HT-29 (cell line): ENCODE measurements at places on chromosomes 13 and 19.

DNA sequence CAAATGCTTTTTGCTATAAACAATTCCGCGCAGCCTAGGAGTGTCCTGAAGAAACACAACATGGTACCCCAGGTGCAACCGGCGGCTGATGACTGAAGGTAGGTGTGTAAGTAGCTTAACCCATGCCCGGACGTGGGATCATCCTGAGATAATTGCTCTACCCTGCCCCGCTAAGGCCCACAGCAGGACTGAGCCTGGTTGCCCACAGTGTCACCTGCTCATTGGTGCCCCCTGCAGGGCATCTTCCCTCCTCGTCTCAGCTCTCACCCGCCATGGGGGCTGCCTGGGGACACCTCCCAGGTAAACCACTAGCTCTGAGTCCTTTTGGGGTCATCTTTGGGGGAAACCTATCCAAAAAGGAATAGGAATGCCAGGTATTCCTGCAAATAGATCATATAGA lies 22.3 kb downstream of the TMEM161A start:
- no peak for DNase-seq

- no peak for DNase-seq
These were observed 17.9 kb upstream of the OR10H5 start for GRCh38 chr19:15769586-15769985.

DNA sequence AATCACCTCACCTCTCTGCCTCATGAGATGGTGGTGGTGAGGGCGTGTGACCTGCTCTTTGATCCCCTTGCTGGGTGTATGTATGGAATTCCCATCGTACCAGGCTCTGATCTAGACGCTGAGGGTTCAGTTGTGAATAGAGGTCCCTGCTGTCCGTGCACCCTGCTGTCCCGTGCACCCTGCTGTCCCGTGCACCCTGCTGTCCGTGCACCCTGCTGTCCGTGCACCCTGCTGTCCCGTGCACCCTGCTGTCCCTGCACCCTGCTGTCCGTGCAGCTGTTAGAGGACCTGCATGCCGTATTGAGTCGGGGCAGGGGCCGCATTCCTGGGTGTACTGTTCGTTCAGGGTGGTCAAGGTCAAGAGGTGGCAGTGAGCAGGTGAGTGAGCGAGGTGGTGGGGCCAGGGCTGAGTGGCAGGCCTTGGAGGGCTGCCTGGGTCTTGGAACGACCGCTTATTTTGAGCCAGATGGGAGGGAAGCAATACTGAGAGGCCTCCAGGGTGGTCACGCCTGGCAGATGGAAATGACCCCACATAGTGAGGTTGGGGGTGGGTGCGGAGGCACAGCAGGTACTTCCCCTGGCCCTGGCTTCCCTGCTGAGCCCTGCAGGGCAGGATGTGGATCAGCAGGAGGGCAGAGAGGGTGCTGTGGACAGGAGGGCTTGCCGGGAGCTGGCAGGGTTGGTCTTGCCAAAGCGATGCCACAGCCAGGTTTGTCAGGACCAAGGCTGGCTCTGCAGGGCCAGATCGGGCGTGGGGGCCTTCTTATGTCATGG lies 4.6 kb upstream of the EPN1 start:
- DNase-seq = no peak

GRCh38 chr19:9126900-9127405 lies at the start of gene OR7G3:
OR7G3 (minus strand) TSS chr19:9126950; CDS start chr19:9126950, 0 bp downstream.
- DNase-seq = no peak

GRCh38 chr19:7340959-7341837 lies 7.5 kb upstream of the ARHGEF18 start:
- DNase-seq = peak; percentile 77

DNA sequence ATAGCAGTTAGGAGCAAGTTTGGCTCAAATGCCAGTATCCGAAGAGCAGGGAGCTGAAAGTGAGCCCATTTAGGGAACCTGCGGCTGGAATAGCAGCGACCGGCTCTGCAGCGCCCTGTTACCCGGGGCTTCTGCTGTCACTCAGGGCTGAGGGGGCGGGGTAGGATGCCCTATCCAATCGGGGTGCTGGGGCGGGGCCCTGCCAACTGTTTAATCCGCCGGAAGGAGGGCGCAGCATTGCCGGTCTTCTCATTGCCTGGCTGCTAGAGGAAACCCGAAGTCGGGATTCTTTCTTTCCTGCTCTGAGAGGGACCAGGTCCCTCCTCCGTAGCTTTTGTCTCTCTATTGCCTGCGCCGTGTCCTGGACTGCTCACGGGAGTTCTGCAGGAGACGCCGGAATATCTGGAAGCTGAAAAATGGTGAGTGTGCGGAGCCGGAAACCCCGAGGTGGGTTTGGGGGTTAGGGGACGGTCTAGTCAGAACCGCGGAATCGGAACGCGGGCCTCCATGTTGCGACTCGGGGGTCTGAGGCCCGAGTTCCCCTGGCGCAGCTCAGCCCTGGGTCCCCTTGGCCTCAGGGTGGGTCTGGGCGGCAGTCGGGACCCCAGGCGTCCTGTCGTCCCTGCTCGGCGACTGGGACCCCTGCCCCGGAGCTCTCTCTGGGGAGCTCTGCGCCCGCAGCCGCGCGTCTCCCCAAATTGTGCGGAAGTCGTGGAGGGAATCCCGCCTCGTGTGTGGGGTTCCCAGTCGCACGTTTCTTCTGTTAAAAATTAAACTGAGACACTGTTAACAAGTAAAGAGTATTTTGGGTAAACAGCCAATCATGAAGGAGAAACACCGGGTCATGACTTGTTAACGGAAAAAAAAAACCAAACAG lies 22.8 kb downstream of the ZNF763 start:
- peak; percentile 89 for DNase-seq

DNA sequence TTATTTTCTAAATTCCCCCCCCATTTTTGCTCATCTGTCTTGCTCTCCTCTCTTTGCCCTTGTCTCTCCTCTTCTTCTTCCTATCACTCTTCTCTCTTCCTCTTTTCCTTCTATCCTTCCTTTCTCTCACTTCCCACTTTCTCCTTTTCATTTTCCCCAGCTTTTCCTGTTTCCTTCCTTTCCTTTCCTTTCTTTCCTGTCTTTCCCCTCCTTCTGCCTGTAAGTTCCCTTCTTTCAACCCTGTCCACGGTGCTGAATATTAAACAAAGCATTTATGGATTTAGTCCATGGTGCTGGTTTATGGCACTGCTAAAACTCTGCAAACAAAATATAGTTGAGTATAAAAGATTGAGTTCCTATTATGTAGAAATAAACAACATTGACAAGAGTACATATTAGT lies 27.6 kb downstream of the SCEL start:
- peak; percentile 53 for DNase-seq

GRCh38 chr19:17209126-17210036 lies 5.8 kb upstream of the USE1 start:
- no peak for DNase-seq

GRCh38 chr13:91136806-91137205 lies 210.7 kb upstream of the MIR17HG start:
- DNase-seq = no peak

GRCh38 chr19:40982594-40983101 lies 8.4 kb upstream of the CYP2B6 start:
- DNase-seq = no peak

DNA sequence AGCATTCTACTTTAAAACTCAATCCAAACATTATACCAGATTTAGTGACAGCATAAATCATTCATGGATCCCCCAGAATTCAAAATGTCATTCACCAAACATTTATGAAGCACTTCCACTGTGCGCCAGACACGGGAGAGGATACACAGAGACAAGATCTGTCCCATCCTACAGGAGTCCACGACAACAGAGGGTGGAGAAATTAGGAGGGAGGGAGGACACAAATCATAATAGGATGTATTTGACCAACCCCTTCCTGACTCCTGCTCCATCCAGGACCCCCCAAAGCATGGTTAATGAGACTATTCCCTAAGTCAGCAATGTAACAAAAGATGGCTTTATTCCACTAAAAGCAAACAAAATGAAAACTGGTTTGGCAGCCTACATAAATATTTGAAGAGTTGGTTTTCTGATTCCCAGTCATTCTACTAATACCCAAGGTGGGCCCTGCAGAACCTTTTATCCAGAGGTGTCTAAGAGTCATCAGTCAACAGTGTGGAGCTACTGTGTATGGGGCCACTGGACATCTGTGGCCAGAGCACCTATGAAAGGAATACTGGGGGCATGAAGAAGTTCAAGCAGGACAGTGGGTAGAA lies 62.8 kb upstream of the DOCK9 start:
- peak; percentile 45 for DNase-seq

GRCh38 chr13:40170982-40171381 lies 495.5 kb downstream of the FOXO1 start:
- DNase-seq = no peak

DNA sequence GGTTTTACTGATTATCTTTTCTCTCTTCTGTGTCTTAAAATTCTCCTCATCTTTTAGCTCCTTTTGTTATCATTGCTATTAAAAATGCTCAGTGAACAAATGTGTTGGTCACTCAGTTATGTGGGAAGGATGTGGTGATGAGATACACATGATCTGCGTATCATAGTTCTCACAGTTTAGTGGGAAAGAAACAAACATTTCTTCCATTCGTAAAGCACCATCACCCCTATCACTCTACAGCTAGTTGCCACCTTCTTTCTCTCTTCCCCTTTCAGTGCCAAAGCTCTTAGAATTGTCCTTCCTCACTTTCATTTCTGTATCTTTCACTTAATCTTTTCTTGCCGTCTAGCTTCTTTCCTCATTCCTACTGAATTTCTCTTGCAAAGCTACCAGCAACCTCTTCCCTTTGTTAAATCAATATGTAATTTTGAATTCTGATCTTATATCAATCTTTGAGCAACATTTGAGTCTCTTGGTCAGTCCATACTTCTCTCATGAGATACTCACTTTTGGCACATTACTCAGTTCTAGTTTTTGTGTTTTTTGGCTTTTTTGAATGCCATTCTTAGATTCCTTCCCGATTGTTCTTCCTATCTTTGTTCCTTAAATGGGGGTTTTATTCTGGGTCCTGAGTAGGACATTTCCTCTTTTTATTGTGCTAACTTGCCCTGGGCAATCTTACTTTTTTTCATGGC lies 122.3 kb downstream of the PCCA start:
- no peak for DNase-seq

DNA sequence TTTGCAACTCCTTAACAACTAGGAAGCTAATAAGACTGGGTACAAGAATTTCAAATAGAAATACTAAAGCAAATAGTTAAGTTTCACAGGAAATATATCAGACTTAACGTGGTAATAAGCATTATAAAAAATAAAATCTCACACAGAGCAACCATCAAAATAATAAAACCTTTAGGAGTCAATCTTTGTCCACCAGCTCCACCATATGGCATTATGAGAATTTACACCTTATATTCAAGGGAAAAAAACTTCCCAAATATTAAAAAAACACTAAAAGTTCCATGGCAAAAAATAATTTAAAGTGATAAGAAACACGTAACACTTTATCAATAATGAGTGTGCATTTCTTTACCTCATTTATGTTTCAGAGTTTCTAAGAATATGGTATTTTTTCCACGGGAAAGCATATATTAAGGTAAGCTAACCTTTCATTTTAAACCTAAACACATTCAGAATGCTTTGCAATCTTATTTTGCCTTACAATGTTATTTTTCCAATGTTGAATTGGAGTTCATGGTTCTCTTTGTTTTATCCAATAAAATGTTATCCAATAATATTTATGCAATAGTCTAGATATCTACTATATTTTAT lies 423.2 kb upstream of the SGCG start:
- DNase-seq = peak; percentile 56

GRCh38 chr19:23440207-23440606 lies 44.9 kb upstream of the ZNF91 start:
- DNase-seq = peak; percentile 14

GRCh38 chr13:104831831-104832230 lies 1703.6 kb downstream of the EFNB2 start:
- DNase-seq = no peak

- DNase-seq = no peak
These were observed 3.5 kb downstream of the MYO9B start for GRCh38 chr19:17078920-17079709.

- DNase-seq = no peak
These were observed 95.7 kb downstream of the SLC10A2 start for GRCh38 chr13:102970542-102970941.

- DNase-seq = peak; percentile 77
These were observed 2.7 kb upstream of the CNN1 start for GRCh38 chr19:11535792-11536595.

GRCh38 chr19:17829855-17830566 lies 8.7 kb upstream of the INSL3 start:
- peak; percentile 19 for DNase-seq

- DNase-seq = no peak
These were observed 277.3 kb downstream of the FOXO1 start for GRCh38 chr13:40389081-40389641.

GRCh38 chr13:51034906-51035305 lies 76.2 kb downstream of the C13orf42 start:
- no peak for DNase-seq

- no peak for DNase-seq
These were observed 3.7 kb downstream of the PRKACA start for GRCh38 chr19:14113762-14114414.

DNA sequence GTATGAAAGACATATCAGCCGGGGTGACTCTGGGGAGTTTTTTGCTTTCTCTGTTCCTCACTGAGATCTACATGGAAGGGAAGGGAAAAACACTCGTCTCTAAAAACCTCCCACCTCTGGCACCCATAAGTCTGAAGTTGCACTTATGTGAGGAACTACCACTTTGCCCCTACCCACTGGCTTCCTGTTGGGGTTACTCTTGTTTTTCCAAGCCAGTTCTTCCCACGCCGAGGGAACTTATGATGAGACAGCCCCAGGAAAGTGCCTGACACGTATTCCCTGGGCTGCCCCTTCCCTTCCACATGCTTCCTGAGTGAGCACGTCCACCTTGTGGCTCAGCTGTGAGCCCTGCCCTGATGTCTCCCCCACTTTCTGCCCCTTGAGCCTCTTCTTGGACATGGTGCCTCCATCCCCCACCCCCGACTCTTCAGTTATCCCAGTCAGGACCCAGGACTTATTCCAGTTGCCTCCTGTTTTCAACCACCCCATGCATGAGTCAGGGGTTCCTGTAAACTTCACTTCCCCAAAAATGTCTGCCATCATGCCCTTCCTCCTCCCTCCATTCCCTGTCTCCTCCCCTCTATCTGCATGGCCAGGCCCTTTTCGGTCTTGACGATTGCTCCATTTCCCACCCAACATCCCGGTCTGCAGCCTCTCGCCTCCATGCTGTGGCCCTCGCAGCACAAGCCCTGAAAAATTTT lies 5.1 kb upstream of the SIGLEC7 start:
- no peak for DNase-seq
